Heart right ventricle (tissue), 16 donors: ENCODE measurements at places on chromosomes 5 and 9. TPM values are rescaled to one million over a fixed set of nuclear protein-coding genes. Genes with fewer than 3 reads are reported as not detected.
A peak's percentile ranks its signal among the peaks of the same experiment; 100 is the strongest.

- DNase-seq = no peak
Measured at GRCh38 chr5:65525726-65526125, 37.2 kb downstream of the CENPK start.

GRCh38 chr5:158999339-158999738 lies 100.4 kb downstream of the EBF1 start:
- no peak for DNase-seq

- peak; percentile 53 for DNase-seq
Measured at GRCh38 chr9:128702949-128703615, 779 bp downstream of the PKN3 start.

Gene CDH10
- not detected for polyA plus RNA-seq

DNA sequence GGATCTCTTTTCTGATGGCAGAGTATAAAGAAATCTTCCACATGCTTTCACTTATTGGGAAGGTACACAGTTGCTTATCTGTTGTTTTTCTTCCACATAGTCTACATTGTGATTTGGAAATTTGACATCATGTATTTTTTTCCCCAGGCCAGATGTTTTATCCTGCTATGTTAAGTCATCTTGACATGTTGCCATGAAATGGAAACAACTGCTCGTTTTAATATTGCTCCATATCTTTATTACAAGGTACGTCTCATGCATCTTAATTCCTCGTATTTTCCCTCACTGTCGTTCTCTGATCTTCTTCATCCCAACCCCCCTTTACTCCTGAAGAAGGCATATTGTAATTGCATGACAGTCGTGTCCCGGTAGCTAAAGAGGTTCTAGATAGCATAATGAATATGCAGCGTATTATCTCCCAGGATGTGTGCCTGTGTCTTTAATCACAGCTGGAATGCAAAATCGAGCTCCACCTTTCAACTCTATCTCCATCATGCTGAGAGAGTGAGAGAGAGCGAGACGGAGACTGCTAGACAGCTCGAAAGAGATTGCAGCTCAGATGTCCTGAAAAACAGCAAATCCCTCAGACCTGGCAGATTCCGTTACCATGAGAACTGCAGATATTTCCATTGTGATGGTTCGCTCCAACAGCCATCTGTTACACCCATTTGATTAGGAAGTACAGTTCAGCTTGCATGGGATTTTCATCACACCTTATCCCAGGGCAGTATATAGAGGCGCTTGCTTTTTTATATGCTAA lies 281.7 kb downstream of the TMEM38B start:
- no peak for DNase-seq

DNA sequence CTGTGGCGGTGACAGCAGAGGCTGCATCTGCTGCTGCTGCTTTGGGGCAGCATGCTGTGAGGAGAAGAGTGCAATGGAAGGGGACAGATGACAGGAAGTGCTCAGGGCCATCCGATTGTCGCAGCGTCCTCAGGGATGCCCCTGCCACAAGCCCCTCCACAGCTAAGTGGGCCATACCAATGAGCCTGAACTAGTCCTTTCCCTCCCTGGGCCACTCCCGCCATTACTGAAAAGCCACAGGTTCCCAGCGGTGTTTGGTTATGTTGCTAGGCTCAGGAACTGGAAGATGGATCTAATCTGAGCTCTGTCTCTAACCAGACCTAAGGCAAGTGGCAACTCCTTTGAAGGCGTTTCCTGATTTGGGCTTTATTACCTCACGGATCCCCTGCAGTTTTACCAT lies 109.2 kb downstream of the GAPVD1 start:
- no peak for DNase-seq

DNA sequence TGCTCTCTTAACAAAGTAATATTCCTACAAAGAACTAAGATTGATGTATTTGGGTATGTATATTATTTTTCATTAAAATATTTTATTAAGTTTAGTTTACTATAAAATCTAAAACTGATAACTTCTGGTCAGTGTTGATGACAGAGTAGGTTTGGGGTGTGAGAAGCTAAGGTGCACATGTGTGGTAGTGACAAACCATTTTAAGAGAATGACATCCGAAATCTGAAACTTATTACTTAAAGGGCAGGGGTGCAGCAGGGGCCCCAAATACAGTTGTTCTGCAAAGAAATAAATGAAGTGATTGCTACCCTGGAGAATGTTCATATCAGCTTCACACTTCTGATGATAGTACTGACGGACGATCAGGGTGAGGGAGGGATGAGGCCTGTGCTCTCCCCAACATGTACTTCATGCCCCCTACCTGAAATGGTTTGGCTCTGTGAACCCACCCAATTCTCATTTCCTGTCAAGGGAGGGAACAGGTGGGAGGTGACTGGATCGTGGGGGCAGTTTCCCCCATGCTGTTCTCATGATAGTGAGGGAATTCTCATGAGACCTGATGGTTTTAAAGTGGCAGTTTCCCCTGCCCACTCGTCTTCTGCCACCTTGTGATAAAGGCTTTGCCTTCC lies 125.3 kb upstream of the RFX3 start:
- DNase-seq = no peak

- no peak for DNase-seq
Measured at GRCh38 chr5:102545175-102545574, 46.4 kb upstream of the SLCO6A1 start.

DNA sequence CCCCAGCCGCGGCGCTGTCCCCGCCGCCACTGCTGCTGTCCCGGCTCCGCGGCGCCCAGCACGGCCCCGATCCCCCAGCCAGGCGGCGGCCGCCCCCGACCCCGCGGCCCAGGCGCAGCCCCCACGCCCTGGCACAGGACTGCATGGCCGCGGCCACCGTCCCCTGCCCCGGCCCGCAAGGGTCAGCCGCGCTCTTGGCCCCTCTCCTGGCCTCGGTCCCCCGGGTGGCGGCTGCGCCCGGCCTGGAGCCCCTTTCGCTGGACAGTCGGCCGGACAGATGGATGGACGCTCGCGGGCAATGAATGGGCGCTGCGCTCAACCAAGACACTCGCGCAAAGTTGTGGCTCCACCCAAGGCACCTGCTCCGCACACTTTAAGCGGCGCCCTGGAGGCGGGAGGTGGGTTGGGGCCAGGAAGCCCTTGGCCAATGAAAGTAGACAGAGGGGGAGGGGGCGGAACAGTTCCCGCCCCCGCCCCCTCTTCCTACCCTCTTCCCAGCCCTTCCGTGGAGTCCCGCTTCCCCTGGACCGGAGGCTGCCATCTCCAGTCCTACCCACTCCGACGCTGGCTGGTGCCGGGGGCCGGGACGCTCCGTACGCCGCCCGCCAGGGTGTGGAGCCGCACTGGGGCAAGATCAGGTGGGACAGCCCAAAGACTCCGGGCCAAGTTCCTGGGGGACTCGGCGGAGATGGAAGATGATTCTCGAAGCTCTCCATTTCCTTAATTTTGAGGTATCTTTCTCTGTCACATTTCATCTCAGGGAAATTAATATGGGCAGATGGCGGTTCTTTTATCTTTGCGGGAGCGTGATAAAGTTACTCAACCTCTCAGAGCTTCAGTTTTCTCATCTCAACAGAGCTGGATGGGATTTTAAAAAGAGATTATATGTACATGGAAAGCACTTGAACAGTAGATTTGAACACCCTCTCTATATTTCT lies at the start of gene GLDC:
GLDC (minus strand) TSS at position 375 of the 938 bp plus-strand sequence; CDS start at position 145, 230 bp downstream.
- DNase-seq = peak; percentile 29

Gene MAML1
- polyA plus RNA-seq = 5.5 TPM
